Hippocampal formation (tissue), 2 donors: ENCODE measurements at places on chromosomes 5 and 9.

- DNase-seq, result peak; percentile 18
These were observed 58.6 kb upstream of the ZBED3 start for GRCh38 chr5:77145666-77146065.

DNA sequence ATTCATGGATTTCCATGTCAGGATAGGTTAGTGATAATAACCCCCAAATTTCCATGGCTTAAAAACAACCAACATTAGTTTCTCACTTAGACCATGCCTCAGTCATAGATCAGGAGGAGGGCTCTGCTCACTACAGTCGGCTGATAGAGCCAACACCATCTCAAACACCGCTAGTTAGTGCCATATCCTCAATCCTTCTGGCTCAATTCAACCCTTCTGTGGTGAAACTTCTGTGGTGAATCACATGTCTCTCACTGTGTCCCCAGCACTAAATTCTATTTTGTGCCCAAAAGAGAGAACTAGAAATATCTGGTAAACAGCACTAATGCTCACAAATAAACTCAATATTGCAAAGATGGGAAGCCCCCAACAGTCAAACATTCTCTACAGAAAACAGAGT is 21.1 kb downstream of the ECPAS start:
- no peak for DNase-seq

DNA sequence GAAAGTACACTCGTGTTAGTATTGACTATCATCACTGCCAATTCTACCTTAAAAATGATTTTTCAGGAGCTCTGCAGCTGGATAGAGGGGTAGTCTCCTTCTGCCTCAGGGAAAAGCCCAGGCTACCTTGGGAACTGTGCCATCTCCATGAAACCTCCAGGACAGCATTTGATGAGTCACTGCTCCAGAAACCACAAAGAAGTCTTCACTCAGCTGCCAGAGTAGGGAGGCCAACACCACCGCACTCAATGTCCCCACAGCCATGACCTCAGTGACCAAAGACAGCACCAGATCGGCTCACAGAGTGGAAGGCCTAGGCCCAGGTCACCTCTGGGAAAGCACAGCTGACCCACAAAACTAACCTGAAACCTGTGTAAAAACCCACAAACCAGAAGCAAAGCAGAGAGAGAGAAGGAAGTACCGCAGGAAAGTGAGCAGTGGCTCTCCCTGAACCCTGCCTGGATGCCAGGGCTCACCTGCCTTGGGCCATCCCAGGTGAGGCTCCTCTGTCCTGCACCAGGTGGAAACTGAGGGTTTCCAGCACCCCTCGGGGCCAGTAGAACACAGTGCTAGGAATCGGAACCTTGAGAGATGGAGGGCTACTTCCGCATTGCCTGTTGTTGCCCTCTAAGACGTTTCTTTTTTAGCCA is 30.0 kb downstream of the S1PR3 start:
- no peak for DNase-seq

- DNase-seq, result no peak
These were observed 73.8 kb downstream of the NRG2 start for GRCh38 chr5:139969318-139969717.

DNA sequence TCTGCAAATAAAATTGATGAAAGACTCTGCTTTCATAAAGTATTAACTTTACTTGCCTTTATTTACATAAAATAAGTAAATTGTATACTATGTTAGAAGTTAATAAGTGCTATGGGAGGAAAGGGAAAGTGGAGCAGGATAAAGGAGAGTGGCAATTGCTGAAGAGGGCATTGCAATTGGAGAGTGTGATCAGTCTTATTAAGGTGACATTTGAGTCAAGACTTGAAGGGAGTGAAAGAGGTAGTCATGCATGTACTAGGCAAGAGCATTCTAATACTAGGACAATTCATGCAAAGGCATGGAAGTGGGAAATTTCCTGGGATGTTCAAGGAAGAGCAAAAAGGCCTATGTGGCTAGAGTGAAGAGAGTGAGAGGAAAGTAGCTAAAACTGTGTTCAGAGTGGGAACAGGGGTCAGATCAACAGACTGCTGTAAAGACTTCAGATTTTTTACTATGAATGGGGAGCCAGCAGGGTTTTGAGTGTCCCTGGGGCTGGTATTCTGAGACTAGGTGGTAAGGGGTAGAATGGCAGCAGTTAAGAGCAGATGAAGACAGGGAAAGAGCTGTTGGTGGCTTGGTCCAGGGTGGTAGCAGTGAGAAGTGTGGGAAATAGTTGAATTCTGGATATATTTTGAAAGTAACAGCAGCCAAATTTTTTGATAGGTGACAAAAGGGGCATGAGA is 182.3 kb upstream of the RIOK2 start:
- no peak for DNase-seq

- no peak for DNase-seq
These were observed 659.3 kb downstream of the ACTL7B start for GRCh38 chr9:108196332-108197007.

GRCh38 chr5:142495531-142495930 is 170.7 kb upstream of the SPRY4 start:
- DNase-seq, result no peak

GRCh38 chr5:113067635-113068344 is 91.2 kb downstream of the DCP2 start:
- DNase-seq, result peak; percentile 21

- DNase-seq, result no peak
These were observed 16.4 kb upstream of the DOLPP1 start for GRCh38 chr9:129064499-129064908.

DNA sequence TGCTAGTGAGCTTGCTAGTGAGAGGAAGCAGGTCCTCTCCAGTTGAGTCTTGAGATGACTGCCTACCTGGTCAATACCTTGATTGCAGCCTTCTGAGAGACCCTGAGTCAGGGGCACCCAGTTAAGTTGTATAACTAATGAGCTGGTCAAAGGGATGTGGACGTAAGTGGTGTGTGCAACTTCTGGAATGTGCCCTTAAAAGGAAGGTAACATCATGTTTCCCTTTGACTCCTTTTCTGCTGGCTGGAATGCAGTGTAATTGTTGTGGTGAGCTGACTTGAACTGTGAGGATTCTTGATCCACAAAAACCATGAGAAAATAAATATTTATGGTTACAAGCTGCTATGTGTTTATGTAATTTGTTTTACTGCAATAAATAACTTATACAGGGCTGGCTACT is 2.4 kb upstream of the SNX2 start:
- no peak for DNase-seq
